ENCODE measurements at places on chromosomes 7 and 10. TPM values are rescaled to one million over a fixed set of nuclear protein-coding genes. Genes with fewer than 3 reads are reported as not detected.

HTRA1 gene
- 34.9 TPM for total RNA-seq

ZNF746 gene
- 23.3 TPM for total RNA-seq

APBB1IP gene
- total RNA-seq, result not detected

GIMAP5 gene
- total RNA-seq, result not detected

NKX6-2 gene
- not detected for total RNA-seq

DNA sequence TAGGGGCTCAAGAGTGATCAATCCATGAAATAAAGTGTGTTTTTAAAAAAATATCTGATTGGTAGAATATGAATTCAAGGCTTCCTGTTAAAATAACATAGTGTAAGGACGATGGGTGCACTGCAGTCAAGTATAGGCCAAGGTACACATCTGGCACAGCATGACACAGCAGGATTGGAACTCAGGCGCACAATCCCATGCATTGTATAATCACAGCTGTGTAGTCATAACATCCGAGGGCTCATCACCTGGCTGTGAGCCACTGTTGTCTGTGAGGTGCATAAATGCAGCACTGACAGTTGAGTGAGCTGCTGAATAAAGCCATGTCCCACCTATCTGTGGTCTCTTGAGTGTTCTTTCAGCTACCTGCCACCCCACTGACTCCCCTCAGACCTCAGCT, 142.3 kb upstream of the HPS1 start:
- no peak for DNase-seq

DNA sequence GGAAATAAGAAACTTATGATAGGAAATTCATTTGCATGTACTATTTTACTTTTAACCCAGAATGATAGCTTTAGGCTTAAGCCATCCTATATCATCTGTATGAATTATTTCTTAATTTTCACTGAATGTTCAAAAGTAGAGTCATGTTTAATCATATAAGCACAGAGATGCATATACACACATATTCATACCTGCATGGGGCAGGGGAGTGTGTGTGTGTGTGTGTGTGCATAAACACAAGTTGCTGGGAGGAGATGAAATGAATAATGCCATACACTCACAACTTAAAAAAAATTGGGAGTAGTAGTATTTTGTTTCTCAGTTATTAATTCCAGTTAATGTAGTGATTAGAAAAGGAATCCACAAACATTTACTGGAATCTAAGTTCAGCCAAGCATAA, 83.1 kb upstream of the IKZF1 start:
- no peak for DNase-seq

- DNase-seq, result no peak
Measured at GRCh38 chr10:71812016-71812912, 38.8 kb downstream of the PSAP start.

DNA sequence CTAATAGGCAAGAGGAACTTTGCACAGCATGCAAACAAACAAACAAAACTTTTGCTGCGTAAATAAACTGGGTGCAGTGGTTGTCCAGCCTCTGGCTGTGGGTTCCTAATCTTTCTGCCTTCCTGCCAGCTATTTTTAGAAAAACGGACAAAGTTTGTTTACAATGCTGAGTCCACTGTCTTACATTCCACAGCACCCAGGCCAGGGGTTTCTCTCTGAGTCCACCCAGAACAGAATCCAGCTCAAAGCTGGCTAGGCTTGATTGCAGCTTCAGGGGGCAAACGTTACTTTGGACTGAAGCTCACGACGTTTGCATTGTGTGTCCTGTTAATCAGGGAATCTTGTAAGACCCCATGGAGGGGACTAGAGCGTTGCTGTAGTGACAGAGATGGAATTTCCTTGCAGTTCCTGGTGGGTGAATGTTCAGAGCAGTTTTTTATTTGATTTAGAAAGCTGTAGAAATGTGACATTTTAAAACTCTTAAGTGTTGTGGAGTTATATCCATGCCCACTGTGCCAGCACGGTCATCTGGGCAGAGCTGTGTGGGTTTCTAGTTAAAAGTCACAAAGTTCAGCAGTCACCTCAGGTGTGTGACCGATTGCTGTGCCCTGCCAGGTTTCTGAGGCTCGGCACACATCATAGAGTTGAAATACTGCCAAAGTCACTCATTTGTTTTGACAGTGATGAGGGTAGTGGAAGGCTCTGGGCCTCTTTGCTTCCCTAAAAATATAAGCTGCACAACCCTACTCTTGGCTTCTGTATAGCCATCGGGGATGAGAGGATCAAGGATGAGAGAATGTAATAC, 247.0 kb downstream of the STK31 start:
- DNase-seq, result peak; percentile 6

GRCh38 chr7:49112222-49112621, 187.9 kb downstream of the CDC14C start:
- no peak for DNase-seq

GRCh38 chr7:143426479-143427142, 16.6 kb upstream of the TAS2R60 start:
- no peak for DNase-seq

- DNase-seq, result peak; percentile 10
Measured at GRCh38 chr7:114711241-114711640, 210.7 kb upstream of the MDFIC start.

DNA sequence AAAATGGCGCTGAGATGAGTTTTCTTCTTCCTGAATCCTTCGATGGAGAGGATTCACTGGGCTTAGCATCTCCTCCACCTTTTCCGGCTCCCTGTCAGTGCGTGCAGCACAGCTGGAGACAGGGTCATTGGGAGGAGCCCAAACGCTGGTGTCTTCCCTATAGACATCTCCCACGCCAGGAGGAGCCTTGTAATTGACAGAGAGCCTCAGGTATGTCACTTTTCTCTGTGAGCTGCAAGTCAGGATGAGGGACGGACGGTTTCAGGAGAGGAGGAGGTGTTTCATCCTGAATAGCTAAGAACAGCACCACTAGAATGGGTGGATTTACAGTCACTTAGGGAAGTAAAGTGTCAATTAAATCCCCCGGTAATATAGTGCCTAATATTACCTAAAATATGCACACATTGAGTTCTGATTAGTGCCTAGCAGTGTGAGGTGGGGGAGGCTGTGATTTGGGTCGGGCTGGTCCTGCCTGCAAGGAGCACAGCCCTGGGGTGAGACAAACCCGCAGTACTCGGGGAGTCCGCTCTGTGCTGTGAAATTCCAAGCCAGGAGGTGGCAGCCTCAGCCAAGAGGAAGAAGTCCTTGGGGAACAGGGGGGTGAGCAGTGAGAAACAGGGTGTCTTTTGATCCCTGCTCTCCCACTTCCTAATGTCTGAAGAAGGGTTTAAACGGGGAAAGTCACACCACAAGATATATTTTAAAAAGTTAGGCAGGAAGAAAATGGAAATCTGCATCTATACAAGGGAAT, 28.2 kb downstream of the IL15RA start:
- DNase-seq, result peak; percentile 37

DNA sequence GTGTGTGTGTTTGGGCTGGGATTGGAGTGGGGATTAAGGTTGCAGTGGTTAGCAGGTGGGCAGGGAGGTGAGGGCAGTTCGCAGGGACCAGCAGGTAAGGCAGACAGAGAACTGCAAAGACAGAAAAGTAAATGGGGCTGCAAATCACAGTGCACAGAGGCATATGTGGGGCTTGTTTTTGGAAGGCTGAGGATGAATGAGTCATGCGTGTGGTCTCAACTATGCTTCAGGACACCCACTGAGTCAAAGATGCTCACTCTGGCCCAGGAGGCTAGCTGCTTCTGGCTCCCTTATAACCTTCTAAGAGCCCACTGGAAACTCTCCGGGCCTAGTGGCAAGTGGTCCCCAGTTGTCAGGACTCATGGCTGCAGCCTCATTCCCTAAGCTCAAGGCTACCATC, 118.2 kb downstream of the ZNF248 start:
- DNase-seq, result no peak

Measured in astrocyte (in vitro differentiated cells and primary cell).